ENCODE measurements at places on chromosomes 4 and X. TPM values are rescaled to one million over a fixed set of nuclear protein-coding genes. Genes with fewer than 3 reads are reported as not detected.

The TREX2 gene
- 0.91 TPM for total RNA-seq

The EMCN gene
- not detected for total RNA-seq

The CLDN22 gene
- total RNA-seq = not detected

The CENPVL1 gene
- total RNA-seq = not detected

The PRSS12 gene
- not detected for total RNA-seq

The TLR7 gene
- not detected for total RNA-seq

The GATA1 gene
- total RNA-seq = not detected

The ITM2A gene
- 89.0 TPM for total RNA-seq

The TLR6 gene
- 1.8 TPM for total RNA-seq

DNA sequence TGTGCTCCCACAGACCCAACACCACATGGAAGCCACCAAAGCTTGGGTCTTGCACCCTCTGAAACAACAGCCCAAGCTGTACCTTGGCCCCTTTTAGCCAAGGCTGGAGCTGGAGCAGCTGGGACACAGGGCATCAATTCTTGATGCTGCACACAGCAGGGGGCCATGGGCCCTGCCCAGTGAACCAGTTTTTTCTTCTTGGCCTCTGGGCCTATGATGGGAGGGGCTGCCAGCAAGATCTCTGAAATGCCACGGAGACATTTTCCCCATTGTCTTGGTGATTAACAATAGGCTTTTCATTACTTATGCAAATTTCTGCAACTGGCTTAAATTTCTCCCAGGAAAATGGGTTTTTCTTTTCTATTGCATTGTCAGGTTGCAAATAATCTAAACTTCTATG, 49.0 kb downstream of the SPANXA2 start:
- H3K4me3 ChIP-seq = no peak overlapping the region
- H3K27ac ChIP-seq = no peak overlapping the region
- H3K27me3 ChIP-seq = no peaks in the 10 kb centered on the region
- no peaks in the 10 kb centered on the region for H3K4me1 ChIP-seq
- DNase-seq = no peak

DNA sequence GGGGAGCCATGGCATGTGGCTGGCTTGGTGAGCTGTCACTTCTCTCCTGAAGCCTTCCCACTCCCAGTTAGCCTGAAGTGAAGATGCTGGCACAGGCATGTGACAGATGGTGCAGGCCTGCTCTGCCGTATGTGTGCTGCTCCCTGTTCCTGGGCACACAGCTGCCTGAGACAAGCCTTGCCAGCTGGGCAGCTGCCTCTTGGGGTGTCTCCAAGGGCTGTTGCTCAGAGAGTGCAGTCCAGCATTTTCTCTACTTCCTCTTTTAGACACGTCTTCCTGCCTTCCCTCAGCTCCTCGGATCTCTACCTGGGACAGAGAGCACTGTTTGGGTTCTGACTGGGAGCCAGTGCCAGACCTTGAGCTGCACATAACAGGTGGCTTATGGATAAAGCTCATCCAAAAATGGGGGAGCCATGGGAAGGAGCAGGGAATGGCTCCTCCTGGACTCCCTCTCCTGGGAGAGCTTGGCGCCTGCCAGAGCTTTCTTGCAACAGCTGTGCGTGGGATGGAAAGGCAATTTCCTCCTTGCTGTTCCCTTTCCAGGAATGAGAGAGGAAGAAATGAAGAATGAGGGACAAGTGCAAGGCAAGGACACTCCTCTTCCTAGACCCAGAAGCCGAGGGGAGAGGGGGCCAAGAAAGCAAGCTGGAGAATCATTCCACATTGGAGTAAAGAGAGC, 132.9 kb downstream of the MSL3 start:
- DNase-seq = no peak
- no peak overlapping the region for H3K27ac ChIP-seq
- H3K27me3 ChIP-seq = peaks cover 3% of the 10 kb centered on the region
- H3K4me3 ChIP-seq = no peak overlapping the region

- no peaks in the 10 kb centered on the region for H3K4me1 ChIP-seq
- H3K36me3 ChIP-seq = no peaks in the 10 kb centered on the region
- H3K27ac ChIP-seq = no peak overlapping the region
- no peak overlapping the region for H3K4me3 ChIP-seq
- no peaks in the 10 kb centered on the region for H3K27me3 ChIP-seq
- DNase-seq = no peak
Measured at GRCh38 chrX:9117851-9118250, 83.9 kb upstream of the FAM9B start.

DNA sequence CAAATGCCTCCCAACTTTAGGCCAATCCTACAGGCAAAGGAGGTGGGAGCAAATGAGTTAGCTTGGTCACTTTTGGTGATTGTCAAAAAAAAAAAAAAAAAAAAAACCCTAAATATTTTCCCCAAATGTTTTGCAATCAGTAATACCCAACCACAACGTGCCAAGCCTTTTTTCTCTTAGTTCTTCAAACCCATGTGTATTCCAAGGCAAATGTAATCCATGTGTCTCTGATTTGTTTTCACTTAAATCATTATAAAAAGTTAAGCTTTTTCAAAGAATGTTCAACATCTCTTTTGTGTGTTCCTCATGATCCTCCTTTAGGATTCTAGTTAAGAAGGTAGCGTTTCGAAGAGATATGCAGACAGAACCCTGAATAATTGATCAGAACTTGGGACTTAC, 328.4 kb downstream of the PAPSS1 start:
- no peaks in the 10 kb centered on the region for H3K4me1 ChIP-seq
- DNase-seq = no peak
- no peak overlapping the region for H3K27ac ChIP-seq
- no peak overlapping the region for H3K4me3 ChIP-seq

DNA sequence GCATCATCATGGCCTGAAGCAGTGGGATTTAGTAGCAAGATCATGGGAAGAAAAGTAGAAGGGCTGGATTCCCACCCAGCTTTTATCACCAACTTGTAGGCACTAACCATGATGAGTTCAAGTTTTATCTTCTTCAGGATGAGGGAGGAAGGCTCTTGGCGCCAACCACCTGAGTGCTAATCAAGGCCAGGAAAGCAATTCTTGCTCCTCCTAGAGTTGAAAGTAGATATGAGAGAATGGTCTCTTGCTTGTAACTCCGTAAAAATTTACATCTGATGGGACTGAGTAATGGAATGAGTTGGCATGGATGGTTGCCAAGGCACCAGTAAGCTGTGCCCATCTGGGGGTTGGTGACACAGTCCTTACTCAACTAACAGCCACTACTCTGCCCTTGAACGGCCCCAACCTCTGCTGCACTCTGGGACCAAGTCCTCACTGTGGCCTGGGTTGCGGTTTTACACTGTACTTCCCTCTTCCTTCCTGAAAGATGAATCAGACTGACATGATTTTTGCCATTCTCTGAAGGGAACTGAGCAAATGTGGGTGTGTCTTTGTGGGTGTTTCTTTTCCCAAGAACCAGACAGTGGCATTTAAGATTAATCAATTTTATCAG, 39.4 kb upstream of the NDP start:
- H3K4me3 ChIP-seq = no peak overlapping the region
- H3K27me3 ChIP-seq = peaks cover 3% of the 10 kb centered on the region

GRCh38 chr4:32884198-32884597, 2164.0 kb downstream of the PCDH7 start:
- H3K36me3 ChIP-seq = no peaks in the 10 kb centered on the region
- DNase-seq = no peak

DNA sequence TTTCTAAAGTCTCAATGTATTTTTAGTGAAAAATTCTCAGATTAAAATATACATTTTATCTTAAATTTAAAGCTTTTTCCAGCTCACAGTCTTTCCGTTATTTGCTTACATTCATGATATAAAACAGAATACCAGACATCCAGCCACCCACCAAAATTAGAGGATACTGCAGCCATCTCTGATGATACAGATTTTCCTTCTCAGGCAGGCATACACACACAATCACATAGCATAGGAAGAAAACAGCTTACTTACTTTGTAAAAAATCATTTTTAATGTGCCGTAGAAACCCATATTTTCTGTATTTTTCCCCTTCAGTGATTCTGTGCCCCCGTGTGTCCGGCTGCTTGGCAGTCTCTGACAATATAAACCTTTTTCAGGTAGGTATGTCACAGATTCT, 183.7 kb downstream of the FBXW7 start:
- H3K4me3 ChIP-seq = no peak overlapping the region
- H3K27ac ChIP-seq = no peak overlapping the region
- no peaks in the 10 kb centered on the region for H3K36me3 ChIP-seq
- no peak for DNase-seq

DNA sequence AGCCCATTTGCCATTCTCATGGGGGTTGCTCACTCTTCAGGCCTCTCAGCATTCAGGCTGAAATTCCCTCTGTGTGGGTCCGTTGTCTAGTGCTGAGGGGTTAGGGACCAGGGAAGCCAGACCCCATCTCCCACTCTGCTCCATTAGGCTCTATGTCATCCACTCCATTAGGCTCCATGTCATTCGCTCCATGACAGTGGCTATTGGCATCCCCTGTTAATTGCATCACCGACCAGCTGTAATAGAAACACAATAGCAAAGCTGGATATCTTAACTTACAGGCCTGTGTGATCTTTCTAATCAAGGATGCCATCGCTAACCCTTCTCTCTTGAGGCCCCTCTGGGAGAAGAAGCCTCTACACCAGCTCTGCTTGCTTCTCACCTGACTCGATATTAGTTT, 25.7 kb upstream of the ZNF518B start:
- DNase-seq = no peak
- no peak overlapping the region for H3K27ac ChIP-seq
- H3K27me3 ChIP-seq = peaks cover 10% of the 10 kb centered on the region
- no peaks in the 10 kb centered on the region for H3K36me3 ChIP-seq

- H3K36me3 ChIP-seq = no peaks in the 10 kb centered on the region
- H3K4me1 ChIP-seq = no peaks in the 10 kb centered on the region
- H3K27me3 ChIP-seq = peaks cover 14% of the 10 kb centered on the region
Measured at GRCh38 chrX:9851890-9852289, 65.7 kb downstream of the SHROOM2 start.

GRCh38 chr4:16765546-16765945, 132.9 kb downstream of the LDB2 start:
- no peaks in the 10 kb centered on the region for H3K4me1 ChIP-seq
- no peaks in the 10 kb centered on the region for H3K36me3 ChIP-seq
- H3K27me3 ChIP-seq = peaks cover 2% of the 10 kb centered on the region
- no peak for DNase-seq
- H3K4me3 ChIP-seq = no peak overlapping the region

- no peak overlapping the region for H3K27ac ChIP-seq
- no peaks in the 10 kb centered on the region for H3K4me1 ChIP-seq
- no peaks in the 10 kb centered on the region for H3K36me3 ChIP-seq
- no peak for DNase-seq
- H3K27me3 ChIP-seq = no peaks in the 10 kb centered on the region
Measured at GRCh38 chrX:136999024-136999423, 34.8 kb downstream of the GPR101 start.

GRCh38 chr4:79182209-79182608, 143.7 kb downstream of the NAA11 start:
- peaks cover 2% of the 10 kb centered on the region for H3K27me3 ChIP-seq
- no peak for DNase-seq
- no peaks in the 10 kb centered on the region for H3K36me3 ChIP-seq
- H3K27ac ChIP-seq = no peak overlapping the region

DNA sequence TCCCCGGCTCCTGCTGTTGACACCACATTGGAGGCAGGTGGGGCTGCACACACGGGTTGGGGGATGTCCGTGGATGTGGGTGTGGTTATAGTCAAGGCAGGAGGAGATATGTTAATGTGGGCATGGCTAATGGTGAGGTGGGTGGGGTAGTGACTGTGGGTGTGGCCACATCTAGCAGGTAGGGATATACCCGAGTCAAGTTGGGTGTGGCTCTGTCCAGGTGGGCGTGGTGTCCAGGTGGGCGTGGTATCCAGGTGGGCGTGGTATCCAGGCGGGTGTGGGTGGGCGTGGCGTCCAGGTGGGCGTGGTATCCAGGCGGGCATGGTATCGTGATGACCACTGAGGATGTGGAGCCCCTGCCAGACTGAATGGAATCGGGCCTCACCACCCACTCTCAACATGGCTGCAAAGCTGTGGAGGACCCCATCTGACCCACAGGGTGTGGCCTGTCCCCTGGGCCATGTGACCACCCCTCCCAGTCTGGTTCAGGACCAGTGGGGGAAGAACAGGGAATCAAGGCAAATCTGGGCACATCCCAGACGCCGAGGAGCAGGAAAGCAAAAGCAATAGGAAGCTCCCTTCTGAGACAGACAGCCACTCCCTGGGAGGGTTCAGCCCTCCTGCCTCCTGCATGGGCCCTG, 21.0 kb downstream of the MAN2B2 start:
- DNase-seq = no peak
- no peaks in the 10 kb centered on the region for H3K4me1 ChIP-seq
- H3K36me3 ChIP-seq = peaks cover 3% of the 10 kb centered on the region
- H3K27me3 ChIP-seq = no peaks in the 10 kb centered on the region

DNA sequence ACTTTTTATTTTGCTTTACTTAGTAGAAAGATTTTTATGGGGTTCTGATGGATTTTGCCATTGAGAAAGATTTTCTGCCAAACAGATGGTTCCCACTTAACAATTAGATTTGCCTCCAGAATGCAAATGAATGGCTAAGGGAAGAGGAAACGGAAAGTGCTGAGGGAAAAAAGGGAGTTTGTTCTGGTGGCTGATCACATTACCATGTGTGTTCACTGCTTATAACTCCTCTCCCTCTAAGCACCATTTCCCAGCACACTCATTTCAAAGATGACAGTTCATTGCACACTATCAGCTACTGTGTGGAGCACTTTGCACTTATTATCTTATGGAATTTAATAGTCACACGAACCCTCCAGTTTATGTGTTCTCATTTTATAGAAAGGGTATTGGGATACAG, 68.0 kb upstream of the GRID2 start:
- H3K27me3 ChIP-seq = no peaks in the 10 kb centered on the region
- H3K36me3 ChIP-seq = no peaks in the 10 kb centered on the region
- H3K27ac ChIP-seq = no peak overlapping the region

GRCh38 chr4:44086753-44087152, 361.9 kb downstream of the KCTD8 start:
- H3K4me1 ChIP-seq = no peaks in the 10 kb centered on the region
- H3K27ac ChIP-seq = no peak overlapping the region
- no peaks in the 10 kb centered on the region for H3K27me3 ChIP-seq
- H3K4me3 ChIP-seq = no peak overlapping the region
- no peaks in the 10 kb centered on the region for H3K36me3 ChIP-seq
- DNase-seq = no peak

DNA sequence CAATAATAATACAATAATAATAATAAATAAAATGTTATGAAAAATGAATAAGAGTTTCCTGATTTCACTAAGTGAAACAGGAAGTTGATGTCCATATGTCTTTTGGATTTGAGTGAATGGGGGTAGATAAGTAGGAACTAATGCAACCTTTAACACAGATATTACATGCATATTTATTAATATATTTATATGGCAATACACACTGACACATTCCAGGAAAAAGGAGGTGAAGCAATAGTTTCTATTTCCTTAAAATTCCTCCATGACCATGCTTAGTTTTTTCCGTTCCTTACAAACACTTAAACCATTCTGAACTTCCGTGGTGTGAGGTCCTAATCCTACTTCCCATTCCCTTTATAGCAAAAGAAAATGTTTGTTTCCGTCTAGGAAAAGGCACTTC, 48.3 kb downstream of the ATXN3L start:
- H3K27ac ChIP-seq = no peak overlapping the region
- no peak for DNase-seq
- H3K27me3 ChIP-seq = no peaks in the 10 kb centered on the region
- no peaks in the 10 kb centered on the region for H3K36me3 ChIP-seq
- H3K4me3 ChIP-seq = no peak overlapping the region

All from activated CD4-positive, alpha-beta T cell treated with anti-CD3 and anti-CD28 coated beads for 36 hours (primary cell).